T-cell (primary cell): ENCODE measurements at places on chromosomes 5 and 9. TPM values are rescaled to one million over a fixed set of nuclear protein-coding genes. Genes with fewer than 3 reads are reported as not detected.

The SPATA24 gene
- 4.8 TPM for total RNA-seq

The KCNN2 gene
- not detected for total RNA-seq

The SEC24A gene
- total RNA-seq = 15.4 TPM

The PANK3 gene
- 37.7 TPM for total RNA-seq

The INSL4 gene
- total RNA-seq = not detected

The SLU7 gene
- 76.6 TPM for total RNA-seq

The KIF4B gene
- not detected for total RNA-seq

The TRIM7 gene
- 2.2 TPM for total RNA-seq

The C9orf153 gene
- 0.38 TPM for total RNA-seq

The LCN1 gene
- total RNA-seq = not detected

The NRG2 gene
- total RNA-seq = 0.12 TPM

The ANKDD1B gene
- total RNA-seq = 0.37 TPM

The MAN2A1 gene
- 64.0 TPM for total RNA-seq
